ENCODE measurements at places on chromosomes 11 and 22. TPM values are rescaled to one million over a fixed set of nuclear protein-coding genes. Genes with fewer than 3 reads are reported as not detected.

- DNase-seq: no peak
Observed at GRCh38 chr22:41446057-41446501, 522 bp downstream of the TOB2 start.

DNA sequence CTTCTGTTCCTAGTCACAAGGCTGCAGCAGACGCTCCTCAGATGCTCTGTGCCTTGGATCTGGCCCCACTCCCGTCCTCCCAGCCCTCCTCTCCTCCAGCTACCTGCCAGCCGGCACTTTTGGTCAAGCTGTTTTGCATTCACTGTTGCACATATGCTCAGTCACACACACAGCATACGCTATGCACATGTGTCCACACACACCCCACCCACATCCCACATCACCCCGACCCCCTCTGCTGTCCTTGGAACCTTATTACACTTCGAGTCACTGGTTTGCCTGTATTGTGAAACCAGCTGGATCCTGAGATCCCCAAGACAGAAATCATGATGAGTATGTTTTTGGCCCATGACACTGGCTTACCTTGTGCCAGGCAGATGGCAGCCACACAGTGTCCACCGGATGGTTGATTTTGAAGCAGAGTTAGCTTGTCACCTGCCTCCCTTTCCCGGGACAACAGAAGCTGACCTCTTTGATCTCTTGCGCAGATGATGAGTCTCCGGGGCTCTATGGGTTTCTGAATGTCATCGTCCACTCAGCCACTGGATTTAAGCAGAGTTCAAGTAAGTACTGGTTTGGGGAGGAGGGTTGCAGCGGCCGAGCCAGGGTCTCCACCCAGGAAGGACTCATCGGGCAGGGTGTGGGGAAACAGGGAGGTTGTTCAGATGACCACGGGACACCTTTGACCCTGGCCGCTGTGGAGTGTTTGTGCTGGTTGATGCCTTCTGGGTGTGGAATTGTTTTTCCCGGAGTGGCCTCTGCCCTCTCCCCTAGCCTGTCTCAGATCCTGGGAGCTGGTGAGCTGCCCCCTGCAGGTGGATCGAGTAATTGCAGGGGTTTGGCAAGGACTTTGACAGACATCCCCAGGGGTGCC lies 109.8 kb downstream of the BCR start:
- peak; percentile 60 for DNase-seq

GRCh38 chr22:29308791-29309262 lies 2.4 kb downstream of the GAS2L1 start:
- no peak for DNase-seq

The ACR gene
- total RNA-seq: not detected
